ENCODE measurements at places on chromosomes 3 and 15. TPM values are rescaled to one million over a fixed set of nuclear protein-coding genes. Genes with fewer than 3 reads are reported as not detected.
A peak's percentile ranks its signal among the peaks of the same experiment; 100 is the strongest.

The MED12L gene
- total RNA-seq: 0.87 TPM

The GPR15 gene
- not detected for total RNA-seq

The TMEM212 gene
- total RNA-seq: not detected

The HTR3C gene
- total RNA-seq: not detected

The WDR49 gene
- 0.79 TPM for total RNA-seq

The A4GNT gene
- total RNA-seq: 1.2 TPM

The GOLGA8N gene
- 25.7 TPM for total RNA-seq

The GOLGA8Q gene
- 0.51 TPM for total RNA-seq

The FBXL2 gene
- 7.8 TPM for total RNA-seq

The CYP11A1 gene
- total RNA-seq: 0.66 TPM

The SLC6A11 gene
- 0.06 TPM for total RNA-seq

The CACNA1D gene
- 12.0 TPM for total RNA-seq

The GASK1A gene
- total RNA-seq: 5.8 TPM

The AHSG gene
- not detected for total RNA-seq

The NEK10 gene
- 0.24 TPM for total RNA-seq

The UBR1 gene
- total RNA-seq: 15.0 TPM

The DUOX1 gene
- 0.55 TPM for total RNA-seq

The IGSF10 gene
- 0.28 TPM for total RNA-seq

DNA sequence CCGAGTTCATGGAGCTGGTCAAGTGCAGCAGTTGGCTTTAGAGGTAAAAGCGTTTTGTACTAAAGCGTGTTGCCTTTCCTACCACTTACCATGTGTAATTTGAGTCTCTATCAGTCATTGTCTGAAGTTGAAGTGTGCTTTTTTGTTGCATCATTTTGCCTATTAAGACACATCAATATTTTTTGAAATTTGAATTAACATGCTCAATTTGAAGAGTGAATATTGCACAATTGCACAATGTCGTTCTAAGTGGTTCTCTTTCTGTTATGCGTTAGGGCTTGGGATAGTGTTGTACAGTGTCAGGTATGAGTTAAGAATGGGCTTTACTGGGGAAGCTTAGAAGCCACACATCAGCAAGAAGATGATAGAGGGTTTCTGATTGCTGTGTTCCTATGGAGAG, 84.0 kb upstream of the ACKR4 start:
- DNase-seq: no peak
- no peaks in the 10 kb centered on the region for H3K27me3 ChIP-seq
- no peak overlapping the region for H3K4me3 ChIP-seq
- H3K4me1 ChIP-seq: no peaks in the 10 kb centered on the region
- H3K27ac ChIP-seq: no peak overlapping the region
- no peaks in the 10 kb centered on the region for H3K36me3 ChIP-seq

GRCh38 chr3:54530944-54531343, 396.9 kb downstream of the LRTM1 start:
- H3K4me3 ChIP-seq: no peak overlapping the region
- H3K27me3 ChIP-seq: no peaks in the 10 kb centered on the region
- H3K27ac ChIP-seq: no peak overlapping the region
- H3K36me3 ChIP-seq: no peaks in the 10 kb centered on the region

DNA sequence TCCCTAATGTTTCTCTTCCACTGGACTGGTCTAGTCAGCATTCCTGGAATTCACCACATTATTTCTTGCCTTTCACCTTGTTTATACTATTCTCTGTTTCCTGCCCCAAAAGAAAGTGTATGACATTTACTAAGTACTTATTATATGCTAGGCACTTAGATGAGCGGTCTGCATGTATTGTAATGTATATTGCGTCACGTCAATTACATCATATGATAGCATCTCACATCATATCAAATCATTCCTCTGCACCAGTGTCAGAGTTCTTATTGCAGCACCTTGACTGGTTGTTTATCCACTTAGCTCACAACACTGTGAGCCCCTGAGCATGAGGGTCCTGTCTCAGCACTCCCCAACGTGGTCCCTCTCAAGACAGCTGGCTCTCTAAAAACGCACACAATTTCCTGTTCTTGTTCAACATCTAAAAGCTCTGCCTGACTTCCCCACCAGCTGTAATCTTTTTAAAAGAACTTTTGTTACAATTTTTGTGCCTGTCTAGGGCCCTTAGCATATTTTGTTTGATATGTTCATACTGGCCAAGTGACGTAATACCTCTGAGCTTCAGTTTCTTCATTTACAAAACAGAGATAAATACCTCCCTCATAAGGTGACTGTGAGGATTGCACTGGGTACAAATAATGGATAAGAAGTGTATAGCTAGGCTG, 58.8 kb downstream of the ARHGAP31 start:
- H3K4me3 ChIP-seq: no peak overlapping the region
- no peaks in the 10 kb centered on the region for H3K4me1 ChIP-seq

DNA sequence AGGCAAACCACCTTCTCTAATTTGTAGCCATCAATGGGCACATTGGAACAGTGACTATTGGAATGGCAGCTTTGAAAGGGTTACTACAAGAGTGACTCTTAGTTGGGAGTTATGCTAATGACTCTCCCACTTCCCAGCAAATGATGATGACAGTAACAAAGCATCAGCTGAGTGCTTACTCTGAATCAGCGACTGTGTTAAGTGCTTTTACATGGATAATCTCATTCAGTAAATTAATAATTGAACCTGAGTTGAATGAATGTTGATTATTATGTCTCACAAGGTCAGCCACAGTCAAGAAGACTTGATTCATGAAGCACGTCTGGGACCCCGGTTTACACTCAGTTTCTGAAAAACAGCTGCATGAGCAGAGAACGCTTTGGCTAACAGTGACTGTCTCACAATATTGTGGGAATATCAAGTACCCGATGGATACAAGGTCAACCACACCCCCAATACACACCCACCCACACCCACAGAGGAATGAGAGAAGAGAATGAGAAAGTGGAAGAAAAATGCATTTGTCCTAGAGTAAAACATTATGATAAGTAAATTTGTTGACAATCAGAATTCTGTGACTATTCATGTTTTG, 242.0 kb upstream of the FEZF2 start:
- no peak for DNase-seq
- H3K27me3 ChIP-seq: no peaks in the 10 kb centered on the region
- no peaks in the 10 kb centered on the region for H3K4me1 ChIP-seq
- H3K27ac ChIP-seq: no peak overlapping the region
- no peak overlapping the region for H3K4me3 ChIP-seq
- H3K36me3 ChIP-seq: no peaks in the 10 kb centered on the region

- H3K27me3 ChIP-seq: no peaks in the 10 kb centered on the region
- no peak for DNase-seq
- no peaks in the 10 kb centered on the region for H3K4me1 ChIP-seq
- H3K36me3 ChIP-seq: no peaks in the 10 kb centered on the region
- no peak overlapping the region for H3K27ac ChIP-seq
Measured at GRCh38 chr3:119690043-119690656, 12.7 kb upstream of the CFAP91 start.

DNA sequence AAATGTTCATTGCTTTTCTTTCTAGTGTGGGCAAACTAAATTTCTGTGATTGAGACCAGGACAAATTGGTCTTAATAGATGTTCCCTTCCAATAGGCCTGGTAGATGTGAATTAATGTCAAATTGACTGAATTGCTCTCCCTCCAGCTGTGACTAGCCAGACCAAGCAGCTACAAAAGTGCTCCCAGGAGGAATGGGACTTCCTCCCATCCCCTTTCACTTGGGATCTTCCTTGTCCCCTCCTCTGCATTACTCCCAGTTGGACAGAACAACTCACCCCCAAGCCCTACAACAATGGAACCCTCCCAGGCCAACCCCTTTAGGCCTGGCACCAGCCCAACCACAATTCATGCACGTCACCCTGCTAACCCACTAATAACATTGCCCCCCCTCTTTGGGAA, 19.6 kb upstream of the ZKSCAN7 start:
- H3K27me3 ChIP-seq: peaks cover 2% of the 10 kb centered on the region
- no peaks in the 10 kb centered on the region for H3K36me3 ChIP-seq
- H3K27ac ChIP-seq: no peak overlapping the region
- DNase-seq: no peak
- no peak overlapping the region for H3K4me3 ChIP-seq

DNA sequence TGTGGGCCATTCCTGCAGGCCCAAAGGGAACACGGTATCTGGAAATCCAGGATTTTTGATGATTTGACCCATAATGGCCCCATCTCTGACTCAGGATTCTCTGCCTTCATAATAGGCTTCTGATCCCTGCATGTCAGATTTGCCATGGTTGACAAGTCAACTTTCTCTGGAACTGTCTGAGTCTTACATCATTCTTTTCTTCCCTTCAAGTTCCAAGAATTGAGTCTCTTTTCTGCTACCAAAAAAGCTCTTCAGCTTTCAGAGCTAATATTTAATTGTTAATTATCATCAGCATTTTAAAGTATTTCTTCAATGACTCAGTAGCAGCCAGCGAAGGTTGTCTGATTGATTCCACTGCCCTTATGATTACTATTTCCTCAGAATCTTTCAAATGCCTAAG, 244.4 kb upstream of the COL8A1 start:
- H3K4me1 ChIP-seq: no peaks in the 10 kb centered on the region
- no peaks in the 10 kb centered on the region for H3K27me3 ChIP-seq
- H3K4me3 ChIP-seq: no peak overlapping the region
- H3K27ac ChIP-seq: no peak overlapping the region

GRCh38 chr3:119531151-119531550, 28.3 kb downstream of the CD80 start:
- no peak overlapping the region for H3K4me3 ChIP-seq
- no peak for DNase-seq
- H3K4me1 ChIP-seq: peaks cover 5% of the 10 kb centered on the region

DNA sequence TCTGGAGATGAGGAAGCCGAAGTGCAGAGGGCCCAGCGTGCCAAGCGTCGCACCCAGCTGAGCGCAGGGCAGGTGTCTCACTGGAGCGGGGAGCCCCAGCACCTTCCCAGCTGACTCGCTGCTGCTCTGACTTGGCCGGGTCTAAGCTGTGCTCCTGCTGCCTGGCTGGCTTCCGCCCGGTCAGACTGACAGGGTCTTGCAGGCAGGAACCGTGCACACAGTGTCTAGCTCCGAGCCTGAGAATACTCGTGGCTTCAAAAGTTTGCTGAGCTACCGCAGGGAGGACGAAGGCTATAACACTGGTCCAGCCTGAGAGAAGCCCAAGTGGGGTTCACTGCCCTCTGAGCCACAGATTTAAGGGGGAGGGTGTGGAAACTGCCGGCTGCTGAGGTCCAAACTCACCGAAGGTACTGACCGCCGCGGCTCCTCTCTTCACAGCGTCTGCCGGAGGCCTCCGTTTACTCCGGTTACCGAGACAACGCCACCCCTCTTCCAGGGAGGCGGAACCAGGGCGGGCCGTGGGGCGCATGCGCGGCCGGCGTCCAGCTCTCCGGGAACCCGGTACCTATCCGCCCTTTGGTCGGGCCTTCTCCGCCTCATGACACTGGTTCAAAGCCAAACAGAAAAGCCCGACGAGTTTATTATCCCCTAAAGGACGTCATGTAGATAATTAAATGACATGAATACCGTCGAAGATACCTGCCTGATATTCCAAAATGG, at the start of gene CFAP44:
Gene CFAP44, minus strand, starts transcription at position 443 of the 720 bp plus-strand sequence. CDS start 7,829 bp downstream, outside the sequence.
- H3K27ac ChIP-seq: no peak within 1 kb of the TSS
- H3K4me1 ChIP-seq: no peaks in the 10 kb centered on the region
- peak; percentile 87 for DNase-seq

GRCh38 chr3:99648101-99648500, 9.7 kb downstream of the COL8A1 start:
- DNase-seq: no peak
- no peaks in the 10 kb centered on the region for H3K4me1 ChIP-seq
- no peak overlapping the region for H3K4me3 ChIP-seq
- H3K27me3 ChIP-seq: no peaks in the 10 kb centered on the region
- no peaks in the 10 kb centered on the region for H3K36me3 ChIP-seq
- no peak overlapping the region for H3K27ac ChIP-seq

GRCh38 chr3:178099862-178100261, 436.4 kb upstream of the KCNMB2 start:
- no peaks in the 10 kb centered on the region for H3K27me3 ChIP-seq
- DNase-seq: no peak
- no peaks in the 10 kb centered on the region for H3K36me3 ChIP-seq
- H3K4me3 ChIP-seq: no peak overlapping the region
- H3K4me1 ChIP-seq: no peaks in the 10 kb centered on the region

GRCh38 chr15:67372986-67373675, 118.5 kb downstream of the IQCH start:
- no peak for DNase-seq
- no peak overlapping the region for H3K27ac ChIP-seq
- no peaks in the 10 kb centered on the region for H3K27me3 ChIP-seq
- no peak overlapping the region for H3K4me3 ChIP-seq

DNA sequence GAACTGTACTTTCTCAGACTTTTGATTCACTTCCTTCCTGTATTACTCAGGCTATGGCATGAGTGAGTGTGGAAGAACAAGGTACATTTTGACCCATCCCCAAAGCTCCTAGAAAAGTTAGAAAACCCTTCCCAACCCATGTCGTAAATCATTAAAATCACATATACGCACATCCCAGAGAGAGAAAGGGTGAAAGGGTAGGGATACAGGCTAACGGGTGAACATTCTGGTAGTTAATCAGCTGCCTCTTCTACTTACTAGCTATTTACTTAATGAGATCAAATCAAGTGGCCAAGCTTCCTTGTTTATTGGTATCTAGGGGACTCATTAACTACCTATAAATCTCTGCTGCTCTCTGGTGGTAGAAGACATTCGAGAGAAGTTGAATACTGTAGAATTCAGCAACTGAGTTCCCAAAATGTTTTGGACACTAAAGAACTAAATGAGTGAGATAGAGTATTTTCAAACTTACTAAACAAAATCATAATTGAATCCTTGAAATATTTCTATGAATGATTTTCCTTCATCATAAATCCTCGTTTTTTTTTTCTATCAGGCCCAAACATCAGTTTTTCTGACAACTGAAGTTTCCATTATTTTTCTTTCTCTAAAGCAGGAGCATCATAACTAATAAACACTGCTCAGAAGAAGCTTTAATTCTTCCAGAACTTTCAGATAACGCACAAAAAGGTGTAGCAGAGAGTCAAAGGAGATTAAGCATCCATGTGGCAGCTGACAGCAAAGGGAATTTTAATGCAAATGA, 124.2 kb downstream of the IMPG2 start:
- no peak for DNase-seq
- no peaks in the 10 kb centered on the region for H3K27me3 ChIP-seq
- H3K4me3 ChIP-seq: no peak overlapping the region
- H3K36me3 ChIP-seq: no peaks in the 10 kb centered on the region
- no peaks in the 10 kb centered on the region for H3K4me1 ChIP-seq

- no peak for DNase-seq
- H3K27ac ChIP-seq: peak overlapping the region; percentile 29
- no peaks in the 10 kb centered on the region for H3K27me3 ChIP-seq
- no peak overlapping the region for H3K4me3 ChIP-seq
Measured at GRCh38 chr15:85607141-85607806, 187.5 kb downstream of the KLHL25 start.

GRCh38 chr15:68298882-68299381, 21.4 kb downstream of the FEM1B start:
- no peaks in the 10 kb centered on the region for H3K36me3 ChIP-seq
- H3K27me3 ChIP-seq: no peaks in the 10 kb centered on the region
- H3K4me3 ChIP-seq: no peak overlapping the region

DNA sequence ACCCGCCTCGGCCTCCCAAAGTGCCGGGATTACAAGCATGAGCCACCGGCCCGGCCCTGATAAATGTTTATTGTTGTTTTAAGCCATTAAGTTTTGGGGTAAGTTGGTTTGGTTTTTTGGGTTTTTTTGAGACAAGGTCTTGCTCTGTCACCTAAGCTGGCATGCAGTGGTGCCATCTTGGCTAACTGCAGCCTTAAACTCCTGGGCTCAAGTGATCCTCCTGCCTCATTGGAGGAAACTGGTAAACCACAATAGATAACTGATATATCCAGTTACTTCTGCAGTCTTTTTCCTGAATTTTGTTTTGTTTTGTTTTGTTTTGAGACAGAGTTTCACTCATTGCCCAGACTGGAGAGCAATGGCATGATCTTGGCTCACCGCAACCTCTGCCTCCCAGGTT, 4.2 kb downstream of the SLC25A20 start:
- H3K27ac ChIP-seq: no peak overlapping the region
- H3K4me3 ChIP-seq: no peak overlapping the region
- H3K27me3 ChIP-seq: no peaks in the 10 kb centered on the region
- peaks cover 15% of the 10 kb centered on the region for H3K4me1 ChIP-seq

Measured in pancreas (tissue), 10 donors.